ENCODE measurements at places on chromosomes 11 and 22.

GRCh38 chr11:103035791-103036434 is 56.0 kb downstream of the DCUN1D5 start:
- peak; percentile 90 for DNase-seq

DNA sequence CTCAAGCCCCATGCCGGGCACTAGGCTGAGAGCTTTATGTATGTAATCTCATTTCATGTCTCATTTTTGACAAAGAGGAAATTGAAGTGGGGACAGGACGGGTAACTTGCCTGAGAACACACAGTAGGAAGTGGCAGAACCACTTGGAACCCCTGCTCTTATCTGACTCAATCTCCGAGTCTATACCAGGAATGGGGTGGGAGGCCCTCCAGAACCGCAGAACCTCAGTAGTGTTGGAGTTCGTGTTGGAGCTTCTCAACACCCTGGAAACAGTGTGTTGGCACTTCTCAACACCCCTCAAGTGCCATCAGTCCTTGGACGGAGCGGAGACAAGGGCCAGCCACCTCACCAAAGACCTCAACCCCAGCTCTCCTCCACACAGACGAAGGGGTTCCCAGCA is 38.8 kb upstream of the POLA2 start:
- DNase-seq, result peak; percentile 53

- peak; percentile 89 for DNase-seq
Measured at GRCh38 chr11:122808478-122808869, 29.8 kb upstream of the CRTAM start.

GRCh38 chr22:29587938-29588699 is 7.2 kb upstream of the NIPSNAP1 start:
- peak; percentile 83 for DNase-seq

DNA sequence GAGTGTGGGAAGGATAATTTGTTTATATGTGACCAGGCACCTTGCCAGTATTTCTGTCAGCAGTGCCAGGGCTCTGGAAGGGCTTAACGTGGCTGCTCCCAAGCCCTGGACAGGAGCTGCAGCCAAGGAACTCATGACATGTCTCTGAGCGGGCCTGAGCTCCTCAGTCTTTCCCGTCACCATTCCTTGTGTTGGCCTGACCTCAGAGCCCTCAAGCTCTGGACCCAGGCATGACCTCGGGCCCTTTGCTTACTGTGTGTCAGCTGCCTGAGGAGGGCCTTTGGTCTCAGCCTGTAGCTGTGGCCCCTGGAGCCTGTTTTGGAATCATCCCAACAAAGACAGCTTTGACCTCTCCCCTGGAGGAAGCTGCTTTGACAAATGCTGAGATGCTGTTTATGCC is 264.1 kb upstream of the PLET1 start:
- DNase-seq, result no peak
